ENCODE measurements at places on chromosomes 3 and 15. TPM values are rescaled to one million over a fixed set of nuclear protein-coding genes. Genes with fewer than 3 reads are reported as not detected.

Gene UBA3
- total RNA-seq = 47.2 TPM

Gene ITIH3
- not detected for total RNA-seq

Gene AGBL1
- not detected for total RNA-seq

DNA sequence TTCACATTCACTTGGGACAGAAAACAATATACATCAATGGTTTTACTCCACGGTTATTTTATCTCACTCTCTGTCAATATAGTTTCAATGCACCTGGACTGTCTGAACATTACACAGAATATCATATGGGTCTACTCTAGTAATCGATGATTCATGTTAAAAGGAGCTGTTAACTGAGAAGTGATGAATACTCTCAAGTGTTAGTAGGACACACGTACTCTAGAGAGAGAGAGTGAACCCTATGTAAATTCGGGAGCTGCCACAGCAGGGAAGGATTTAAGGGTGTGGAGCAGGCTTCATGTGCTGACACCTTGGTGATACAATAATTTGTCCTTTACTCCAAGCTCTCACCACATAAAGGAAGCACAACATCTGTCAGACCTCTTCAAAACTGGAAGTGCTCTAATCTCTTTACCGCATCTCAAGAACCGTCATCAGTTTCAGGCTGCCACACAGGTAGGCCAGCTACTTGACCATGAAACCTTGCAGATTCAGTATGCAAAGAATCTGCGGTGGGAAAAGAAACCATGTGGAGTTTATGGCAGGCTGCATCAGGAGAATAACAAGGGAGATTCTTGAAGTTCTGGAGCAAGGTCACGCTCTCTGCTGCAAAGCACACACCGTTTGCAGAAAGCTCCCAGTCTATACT, 199.2 kb upstream of the TMC3 start:
- DNase-seq = no peak

DNA sequence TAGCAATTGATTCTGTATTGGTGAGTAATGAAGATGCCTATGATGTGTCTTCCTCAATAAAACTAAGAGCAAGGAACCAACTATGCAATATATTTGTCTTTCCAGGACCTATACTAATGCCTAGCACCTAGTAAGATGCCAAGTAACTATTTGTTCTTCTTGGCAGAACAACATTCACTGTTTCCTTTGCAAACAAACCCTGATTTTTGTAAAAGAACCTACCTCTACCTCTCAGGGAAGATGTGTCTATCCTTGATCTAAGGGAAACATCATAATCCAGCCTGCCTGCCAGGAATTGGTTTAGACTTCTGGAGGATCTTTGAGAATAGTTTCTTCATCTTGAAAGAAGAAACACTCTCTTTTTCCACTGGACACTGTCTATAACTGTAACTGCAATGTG, 3.8 kb upstream of the ADPRH start:
- no peak for DNase-seq

DNA sequence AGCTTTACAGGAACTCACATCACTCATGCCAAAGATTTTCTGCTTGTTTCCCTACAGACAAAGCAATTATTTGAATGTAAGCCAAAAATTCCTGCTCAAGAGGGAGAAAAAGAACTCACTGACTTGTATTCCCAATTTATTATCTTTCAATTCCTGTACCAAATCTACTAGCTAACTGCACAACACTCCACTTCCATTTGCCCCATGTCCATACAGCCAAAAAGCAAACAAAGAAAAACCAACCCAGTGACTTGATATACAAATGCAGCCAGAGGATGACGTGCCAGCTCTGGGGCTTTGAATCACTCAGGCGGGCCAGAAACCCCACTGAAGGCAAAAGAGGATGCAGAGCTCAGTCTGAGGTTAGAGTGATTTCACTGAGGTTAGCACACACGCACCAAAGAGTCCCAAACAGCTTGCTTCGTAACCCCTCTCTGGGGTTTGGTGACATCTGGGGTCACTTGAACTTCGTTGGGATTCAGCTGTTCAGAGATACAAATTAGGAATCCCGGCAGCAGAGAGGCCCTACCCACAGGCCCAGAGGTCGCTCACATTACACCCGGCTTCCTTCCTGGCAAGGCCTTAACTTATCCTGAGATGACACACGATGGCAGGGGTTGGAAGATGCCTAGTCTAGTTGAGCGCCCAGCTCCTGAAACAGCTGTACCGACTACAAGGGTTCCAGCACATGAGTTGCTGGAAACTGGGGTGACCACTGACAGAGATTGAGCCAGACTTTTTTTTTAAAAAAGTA, 1.6 kb downstream of the RFTN1 start:
- peak; percentile 80 for DNase-seq

Measured in MG63 (cell line).